ENCODE measurements at places on chromosomes 11 and 22. TPM values are rescaled to one million over a fixed set of nuclear protein-coding genes. Genes with fewer than 3 reads are reported as not detected.

GRCh38 chr22:19656541-19657251 is 57.6 kb upstream of the SEPTIN5 start:
- no peak for DNase-seq

GRCh38 chr11:72091292-72091691 is 10.6 kb downstream of the LRRC51 start:
- peak; percentile 66 for DNase-seq

The ART1 gene
- not detected for total RNA-seq

- no peak for DNase-seq
Measured at GRCh38 chr11:115377882-115378296, 126.3 kb downstream of the CADM1 start.

DNA sequence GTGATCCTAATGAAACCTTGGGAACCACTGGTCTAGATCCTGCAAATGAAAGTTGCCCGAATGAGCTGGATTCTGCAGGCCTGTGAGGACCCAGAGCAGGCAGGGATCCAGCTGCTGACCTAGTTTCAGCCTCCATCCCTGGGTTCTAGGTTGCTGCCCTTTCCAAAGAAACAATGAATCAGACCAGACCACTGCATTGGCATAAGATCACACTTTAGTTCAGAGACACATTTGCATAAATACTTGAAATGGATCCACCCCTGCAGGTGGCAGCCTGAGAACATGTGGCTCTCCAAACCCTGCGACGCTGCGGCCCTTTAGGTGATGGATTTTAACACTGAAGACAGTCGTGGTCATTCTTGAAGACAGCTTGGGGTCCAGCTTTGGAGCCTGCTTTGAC is 23.7 kb downstream of the ADAMTS8 start:
- no peak for DNase-seq

DNA sequence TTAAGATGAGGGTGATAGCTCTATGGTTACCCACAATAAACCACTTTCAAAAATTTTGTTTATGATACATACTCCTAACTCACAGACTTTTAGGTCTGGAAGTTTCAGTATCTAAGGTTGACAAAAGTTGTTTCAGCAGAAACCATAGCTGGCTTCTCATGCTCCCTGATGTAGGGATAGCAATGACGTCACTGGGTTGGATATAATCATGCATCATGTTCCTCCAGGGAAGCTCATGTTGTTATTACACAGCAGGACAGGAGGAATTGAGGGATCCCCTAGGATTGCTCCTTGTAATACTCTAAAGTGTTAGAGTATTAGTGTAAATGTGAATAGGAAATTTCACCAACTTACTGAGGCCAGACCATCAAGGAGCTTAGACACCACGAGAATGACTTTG is 23.6 kb downstream of the APOL3 start:
- DNase-seq: no peak

DNA sequence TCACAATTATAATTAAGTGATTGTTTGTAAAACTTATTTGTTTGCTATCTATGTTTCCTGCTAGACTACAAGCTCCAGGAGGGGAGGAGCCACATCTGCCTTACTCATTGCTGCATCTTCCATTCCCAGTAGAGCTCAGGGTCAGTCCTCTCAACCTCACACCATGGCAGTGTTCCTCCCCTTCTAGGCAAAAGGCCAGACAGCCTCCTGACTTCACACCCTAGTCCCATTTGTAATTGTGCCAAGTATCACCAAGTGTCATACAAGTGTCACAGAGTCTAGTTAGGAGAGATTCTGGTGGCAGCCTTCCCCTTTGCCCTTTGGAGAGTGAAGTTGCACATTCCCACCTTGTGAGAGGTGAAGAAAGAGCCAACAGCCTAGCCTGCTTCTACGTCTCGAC is 490.4 kb downstream of the INSC start:
- DNase-seq: no peak

- DNase-seq: no peak
Measured at GRCh38 chr22:35752863-35753189, 35.2 kb downstream of the APOL5 start.

- no peak for DNase-seq
Measured at GRCh38 chr11:69218946-69219720, 63.4 kb downstream of the SMIM38 start.

- no peak for DNase-seq
Measured at GRCh38 chr11:75474240-75474639, 41.2 kb upstream of the KLHL35 start.

The MISFA gene
- total RNA-seq: 2.1 TPM

The MAFF gene
- total RNA-seq: 15.3 TPM

GRCh38 chr11:19951558-19952115 is 208.6 kb downstream of the DBX1 start:
- no peak for DNase-seq

DNA sequence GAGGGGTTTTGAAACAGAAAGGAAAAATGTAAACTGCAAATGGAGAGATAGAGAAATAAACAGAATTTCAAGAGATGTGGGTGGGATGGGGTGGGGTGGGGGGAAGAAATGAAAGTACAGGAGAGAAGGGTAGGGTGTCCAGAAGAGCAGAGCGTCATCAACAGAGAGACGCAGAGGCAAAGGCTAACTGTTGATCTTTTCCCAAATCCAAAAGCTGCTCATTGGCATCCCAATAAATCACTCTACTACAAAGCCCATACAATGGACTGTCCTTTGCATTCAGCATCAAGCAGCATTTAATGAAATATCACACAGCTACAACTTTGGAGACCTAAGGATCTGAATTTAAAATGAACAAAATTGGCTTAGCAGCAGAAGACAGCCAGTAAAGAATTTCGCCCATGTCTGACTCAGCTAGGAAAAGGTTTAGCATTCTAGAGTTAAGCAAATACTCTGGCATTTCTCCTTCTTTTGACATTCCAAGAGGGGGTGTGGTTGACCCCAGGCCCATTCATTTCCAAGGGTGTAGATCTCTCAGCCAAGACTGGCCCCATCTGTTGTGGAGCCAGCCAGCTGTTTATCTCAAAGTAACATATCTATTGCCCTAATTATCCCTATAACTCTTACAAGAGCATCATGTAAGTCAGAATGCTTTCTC is 1.5 kb downstream of the RAB30 start:
- no peak for DNase-seq

DNA sequence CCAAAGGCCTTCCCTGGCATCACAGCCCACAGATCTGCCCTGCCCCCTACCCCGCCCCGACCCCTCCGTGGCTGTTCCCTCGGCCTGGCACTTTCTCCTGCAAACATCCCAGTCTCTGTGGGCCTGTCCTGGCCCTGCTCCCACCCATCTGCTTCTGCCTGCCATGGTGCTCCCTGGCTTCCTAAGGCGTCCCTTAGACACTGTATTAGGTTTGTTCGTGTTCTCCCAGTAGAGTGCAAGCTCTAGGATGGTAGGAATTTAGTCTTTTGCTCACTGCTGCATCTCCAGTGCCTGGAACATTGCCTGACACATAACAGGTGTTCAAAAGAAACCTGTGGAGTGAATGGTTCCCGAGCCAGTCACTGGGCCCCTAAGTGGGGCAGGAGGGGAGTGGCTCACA is 69.6 kb upstream of the PITPNB start:
- no peak for DNase-seq

The XKR3 gene
- total RNA-seq: not detected

DNA sequence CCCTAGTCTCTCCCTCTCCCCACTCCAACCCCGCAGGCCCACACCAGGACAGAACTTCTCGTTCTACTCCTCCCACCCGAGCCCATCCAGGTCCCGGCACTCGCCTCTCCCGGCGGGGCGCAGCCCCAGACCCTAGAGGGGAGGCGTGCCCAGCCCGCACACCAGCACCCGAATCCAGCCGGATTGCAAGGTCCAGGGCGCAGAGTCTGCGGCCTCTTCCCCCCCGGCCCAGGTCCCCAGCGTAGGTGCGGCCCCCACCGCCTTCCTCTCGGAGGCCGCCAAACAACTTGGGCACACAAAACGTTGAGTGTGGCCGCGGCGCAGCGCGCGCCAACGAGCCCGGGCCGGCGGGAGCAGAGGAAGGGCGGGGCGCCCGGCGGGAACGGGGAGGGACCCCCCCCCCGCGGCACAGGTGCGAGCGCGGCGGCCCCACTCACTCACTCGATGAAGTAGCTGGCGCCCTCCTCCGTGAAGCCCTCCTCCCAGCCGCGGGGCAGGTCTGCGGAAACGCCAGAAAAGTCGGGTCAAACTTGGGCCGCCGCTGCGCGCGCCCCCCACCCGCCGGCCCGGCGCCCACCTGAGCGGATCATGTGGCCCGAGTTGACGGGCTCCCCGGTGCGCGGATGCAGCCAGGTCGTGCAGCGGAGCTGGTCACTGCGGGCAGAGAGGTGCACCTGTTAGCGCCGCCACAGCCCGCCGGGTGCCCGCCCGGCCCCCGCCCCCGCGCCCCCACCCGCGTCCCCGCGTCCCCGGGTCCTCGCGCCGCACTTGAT is 480 bp downstream of the PLEKHA7 start:
- DNase-seq: peak; percentile 18

Measured in activated CD4-positive, alpha-beta memory T cell treated with anti-CD3 and anti-CD28 coated beads, Interleukin-2, amount 10 ng/mL, durations not matched to agents 7 days and 5 days (primary cell).